ENCODE measurements at places on chromosomes 13 and 19.

DNA sequence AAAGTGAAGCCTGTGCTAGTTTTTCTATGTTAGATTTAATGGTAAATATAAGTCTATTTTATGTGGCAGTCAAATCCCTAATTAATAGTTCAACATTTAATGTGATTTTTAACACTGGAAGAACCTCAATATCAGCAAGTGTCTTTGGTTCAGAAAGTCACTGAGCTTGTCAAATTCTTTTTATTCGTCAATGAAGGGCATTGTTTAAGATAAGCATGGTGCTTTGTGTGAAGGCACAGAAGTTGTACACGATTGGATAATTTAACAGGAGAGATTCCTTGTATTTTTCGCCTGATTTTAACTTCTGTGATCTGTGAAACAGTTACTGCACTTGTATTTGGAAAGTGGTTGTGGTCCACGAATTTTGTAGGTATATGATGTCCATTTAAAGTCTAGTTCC is 30.2 kb upstream of the RB1 start:
- no peak for DNase-seq

- DNase-seq: no peak
Observed at GRCh38 chr19:1363599-1363998, 20.1 kb upstream of the NDUFS7 start.

DNA sequence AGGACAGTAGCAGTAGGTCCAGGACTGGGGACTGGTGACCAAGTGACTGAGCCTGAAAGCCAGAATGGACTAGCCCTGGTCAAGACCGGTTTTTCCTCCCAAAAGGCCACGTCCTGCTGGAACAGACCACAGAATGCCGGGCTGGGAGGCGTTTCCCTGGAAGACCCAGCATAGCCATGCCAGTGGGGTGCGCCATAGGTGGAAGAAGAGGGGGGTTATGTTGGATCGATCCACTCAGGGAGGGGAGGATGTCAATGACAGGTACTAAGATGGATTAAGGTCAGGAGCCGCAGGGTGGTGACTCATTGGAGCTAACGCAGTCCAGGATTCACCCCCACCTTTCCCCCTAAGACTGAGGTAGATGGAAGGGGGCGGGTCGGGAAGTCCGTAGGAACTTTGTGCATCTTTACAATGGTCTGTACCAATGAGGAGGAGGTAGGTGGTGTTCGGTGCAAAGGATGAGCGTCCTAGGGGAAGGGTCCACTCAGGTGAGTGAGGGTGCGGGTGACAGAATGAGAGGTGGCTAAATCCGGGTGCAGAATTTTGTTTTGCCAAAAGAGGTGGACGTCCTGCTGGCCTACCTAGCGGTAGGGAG is 21.0 kb downstream of the VASP start:
- no peak for DNase-seq

GRCh38 chr19:37997911-37998344 is 90.9 kb downstream of the SIPA1L3 start:
- DNase-seq: peak; percentile 30

- no peak for DNase-seq
Observed at GRCh38 chr19:55592391-55593090, 6.8 kb downstream of the FIZ1 start.

- DNase-seq: no peak
Observed at GRCh38 chr13:97338571-97338970, 95.4 kb upstream of the RAP2A start.

DNA sequence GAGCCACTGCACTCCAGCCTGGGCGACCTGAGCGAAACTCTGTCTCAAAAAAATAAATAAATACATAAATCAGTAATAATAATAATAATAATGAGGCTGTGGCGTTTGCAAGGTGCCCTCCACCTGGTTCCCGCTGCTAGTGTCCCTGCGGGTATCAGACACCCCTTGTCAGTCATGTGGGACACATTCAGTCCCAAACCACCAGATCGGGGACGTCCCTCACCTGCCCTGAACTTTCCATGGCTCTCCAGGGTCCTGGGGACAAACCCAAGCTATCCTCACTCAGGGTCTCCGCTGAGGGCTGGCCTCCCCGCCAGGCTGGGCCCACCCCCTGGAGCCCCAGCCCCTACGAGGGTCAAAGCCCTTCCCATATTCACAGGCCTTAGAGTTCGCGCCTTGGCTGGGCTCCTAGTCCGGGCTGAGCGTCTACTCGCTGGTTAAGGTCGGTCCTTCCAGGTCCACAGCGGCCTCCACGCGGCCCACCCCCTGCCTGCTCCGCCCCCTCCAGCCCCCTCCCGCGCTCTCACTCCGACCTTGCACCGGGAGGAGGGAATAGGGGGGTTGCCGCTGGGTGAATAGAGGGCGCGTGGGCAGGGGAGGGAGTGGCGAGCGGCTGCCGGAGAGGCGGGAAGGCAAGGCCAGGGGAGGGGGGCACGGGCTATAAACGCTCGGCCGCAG is 349 bp upstream of the KISS1R start:
- no peak for DNase-seq

DNA sequence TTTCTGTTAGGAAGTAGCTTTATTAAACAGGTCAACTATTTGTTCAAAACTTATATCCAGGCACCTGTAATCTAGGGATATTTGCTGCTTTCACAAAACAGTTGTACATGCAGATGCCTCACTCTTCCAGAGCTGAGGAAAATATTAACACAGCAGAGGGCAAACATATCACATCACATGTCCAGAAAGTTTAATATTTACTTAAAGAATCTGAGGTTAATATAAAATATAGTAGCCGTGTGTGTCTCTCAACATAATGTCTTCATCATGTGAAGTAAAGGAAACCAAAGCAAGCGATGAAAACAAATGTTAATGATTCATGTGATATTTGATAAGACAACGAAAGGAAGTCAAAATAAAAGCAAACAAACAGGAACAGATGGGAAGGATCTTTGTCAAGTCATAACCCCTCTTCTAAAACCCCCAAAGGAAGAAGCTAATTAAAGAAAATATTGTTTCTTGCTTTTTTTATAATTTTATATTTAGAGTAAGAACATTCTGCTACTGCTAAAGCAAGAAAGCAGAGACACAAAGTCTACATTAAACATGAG is 418.8 kb downstream of the DACH1 start:
- DNase-seq: no peak

DNA sequence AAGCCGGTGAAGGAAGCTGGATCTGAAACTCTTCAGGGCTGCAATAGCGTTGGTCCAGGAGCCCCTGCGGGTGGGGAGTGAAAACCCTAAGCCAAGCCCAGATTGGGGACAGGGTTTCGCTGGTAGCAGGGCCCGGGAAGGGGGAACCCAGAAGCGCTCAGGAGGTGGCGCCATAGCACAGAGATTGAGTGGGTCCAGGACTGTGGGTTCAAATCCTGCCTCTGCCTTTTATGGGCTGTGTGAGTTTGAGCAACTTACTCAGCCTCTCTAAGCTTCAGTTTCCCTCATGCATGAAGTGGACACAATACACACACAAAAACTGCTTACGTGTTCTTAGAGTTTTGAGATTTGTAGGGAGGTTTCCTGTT is 8.3 kb upstream of the SYCN start:
- DNase-seq: peak; percentile 17

- DNase-seq: no peak
Observed at GRCh38 chr13:76846363-76846762, 39.8 kb downstream of the KCTD12 start.

- DNase-seq: no peak
Observed at GRCh38 chr19:28727480-28728159, 485.3 kb downstream of the UQCRFS1 start.

DNA sequence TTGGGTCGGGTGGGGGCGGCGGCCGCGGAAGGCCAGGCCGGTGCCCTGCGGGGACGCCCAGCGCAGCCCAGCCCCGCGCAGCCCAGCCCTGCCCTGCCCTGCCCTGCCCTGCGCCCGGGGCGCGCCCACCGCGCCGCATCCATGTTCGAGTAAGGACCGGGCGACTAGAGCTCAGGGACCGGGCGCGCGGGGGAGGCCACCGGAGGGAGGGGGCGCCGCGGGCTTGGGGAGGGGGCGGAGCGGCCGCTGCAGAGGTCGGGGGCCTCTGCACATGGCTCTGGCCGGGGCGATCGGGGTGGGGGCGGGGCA is 169 bp downstream of the GRAMD1A start:
- no peak for DNase-seq

- no peak for DNase-seq
Observed at GRCh38 chr13:47665043-47665442, 336.0 kb downstream of the SUCLA2 start.

GRCh38 chr13:20431080-20431479 is 94.6 kb downstream of the CRYL1 start:
- DNase-seq: no peak

GRCh38 chr19:4369888-4370260 is 26.5 kb downstream of the MPND start:
- DNase-seq: no peak

DNA sequence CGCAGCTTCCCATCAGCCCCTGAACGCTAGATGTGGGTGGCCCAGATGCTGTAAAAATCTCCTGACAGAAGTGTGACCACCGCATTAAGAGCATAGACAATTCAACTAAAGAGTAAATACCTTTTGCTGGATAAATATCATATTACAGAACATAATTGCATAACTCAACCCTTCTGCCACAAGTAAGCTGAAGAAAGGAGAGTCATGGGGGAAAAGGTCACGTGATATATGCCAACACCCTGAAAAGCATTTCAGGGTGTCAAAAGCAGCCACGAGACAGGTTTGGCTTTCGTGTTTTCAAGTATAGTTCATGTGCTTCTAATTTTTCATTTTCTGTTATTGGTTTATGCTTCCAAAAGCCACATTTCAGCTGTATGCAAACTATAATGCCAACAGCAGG is 71.3 kb downstream of the LHFPL6 start:
- DNase-seq: no peak

- DNase-seq: no peak
Observed at GRCh38 chr19:695352-695949, at the start of gene PRSS57. Gene PRSS57, minus strand, starts transcription at chr19:695452. Its CDS starts 22 bp downstream, at chr19:695430.

DNA sequence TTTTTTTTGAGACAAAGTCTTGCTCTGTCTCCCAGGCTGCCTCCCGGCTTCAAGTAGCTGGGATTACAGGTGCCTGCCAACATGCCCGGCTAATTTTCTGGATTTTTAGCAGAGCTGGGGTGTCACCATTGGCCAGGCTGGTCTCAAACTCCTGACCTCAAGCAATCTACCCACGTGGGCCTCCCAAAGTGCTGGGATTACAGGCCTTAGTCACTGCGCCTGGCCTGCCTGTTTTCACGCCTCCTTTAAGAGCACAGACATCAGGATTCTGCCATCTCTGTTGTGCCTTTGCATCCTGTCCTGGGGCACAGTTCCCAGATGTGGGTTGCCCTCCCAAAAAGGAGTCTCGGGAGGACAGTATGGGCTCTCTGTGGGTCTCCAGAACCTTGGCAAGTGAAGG is 2.5 kb upstream of the PRAM1 start:
- no peak for DNase-seq

DNA sequence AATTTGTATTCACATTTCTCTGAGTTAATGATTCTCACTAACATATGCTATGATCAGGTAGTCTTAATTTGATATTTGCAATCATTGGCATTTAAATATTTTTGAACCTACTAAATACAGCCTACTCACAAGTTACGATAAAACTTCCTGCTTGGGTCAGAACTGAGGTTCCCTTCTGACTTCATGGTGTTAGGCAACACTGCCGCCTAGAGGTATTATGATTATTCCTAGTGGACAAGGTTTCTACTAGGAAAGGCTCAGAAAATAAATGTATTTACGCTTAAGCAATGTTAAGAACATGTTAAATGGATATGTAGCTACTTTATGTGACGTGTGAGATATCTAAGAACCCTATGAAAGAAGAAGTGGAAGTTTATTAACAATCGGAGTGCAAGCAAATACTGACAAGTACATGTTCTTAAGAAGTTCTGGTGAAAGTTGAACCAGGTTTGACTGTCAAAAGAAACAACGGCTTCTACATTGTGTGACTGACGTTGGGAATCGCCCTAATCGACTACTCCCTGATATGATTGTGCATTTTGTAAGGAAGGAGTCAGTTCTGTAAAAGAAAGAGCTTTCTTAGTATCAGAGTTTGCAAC is 1395.8 kb downstream of the SLITRK5 start:
- DNase-seq: peak; percentile 1

DNA sequence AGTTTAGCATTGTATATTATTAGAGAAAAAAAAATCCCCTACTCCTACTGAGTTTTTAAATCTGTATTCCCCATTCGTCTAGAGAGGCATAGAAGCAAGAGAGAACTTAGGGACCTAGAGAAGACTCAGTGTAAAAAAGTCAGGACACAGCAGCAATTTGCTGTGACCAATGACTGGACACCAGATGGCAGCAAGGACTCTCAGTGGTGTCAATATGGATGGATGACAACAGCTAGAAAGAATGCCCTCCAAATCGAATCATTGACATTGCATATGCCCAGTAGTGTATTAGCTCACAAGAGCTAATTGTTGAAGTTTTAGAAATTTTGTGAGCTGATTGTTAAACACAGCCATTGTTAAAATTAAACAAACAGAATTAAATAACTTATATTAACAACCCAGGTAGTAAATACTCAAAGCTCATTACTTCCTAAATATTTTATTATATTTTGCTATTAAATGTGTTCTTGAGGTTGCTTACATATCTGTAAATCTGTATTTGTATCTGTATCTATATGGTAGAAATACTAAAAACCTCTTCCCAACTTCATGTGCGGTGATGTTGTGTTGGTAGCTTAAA is 43.9 kb downstream of the SIAH3 start:
- DNase-seq: no peak

DNA sequence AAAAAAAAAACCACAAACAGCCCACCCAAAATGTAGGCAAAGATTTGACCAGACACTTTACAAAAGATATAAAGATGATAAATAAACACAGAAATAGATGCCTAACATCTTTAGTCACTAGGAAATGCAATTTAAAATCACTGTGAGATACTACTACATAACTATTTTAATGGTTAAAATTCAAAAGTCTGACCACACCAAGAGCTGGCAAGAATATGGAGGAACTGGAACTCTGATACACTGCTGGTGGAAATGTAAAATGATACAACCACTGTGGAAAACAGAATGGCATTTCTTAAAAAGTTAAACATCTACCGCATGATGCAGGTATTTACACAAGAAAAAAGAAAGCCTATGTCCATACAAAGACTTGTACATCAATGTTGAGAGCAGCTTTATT is 26.8 kb downstream of the VWA8 start:
- DNase-seq: no peak

DNA sequence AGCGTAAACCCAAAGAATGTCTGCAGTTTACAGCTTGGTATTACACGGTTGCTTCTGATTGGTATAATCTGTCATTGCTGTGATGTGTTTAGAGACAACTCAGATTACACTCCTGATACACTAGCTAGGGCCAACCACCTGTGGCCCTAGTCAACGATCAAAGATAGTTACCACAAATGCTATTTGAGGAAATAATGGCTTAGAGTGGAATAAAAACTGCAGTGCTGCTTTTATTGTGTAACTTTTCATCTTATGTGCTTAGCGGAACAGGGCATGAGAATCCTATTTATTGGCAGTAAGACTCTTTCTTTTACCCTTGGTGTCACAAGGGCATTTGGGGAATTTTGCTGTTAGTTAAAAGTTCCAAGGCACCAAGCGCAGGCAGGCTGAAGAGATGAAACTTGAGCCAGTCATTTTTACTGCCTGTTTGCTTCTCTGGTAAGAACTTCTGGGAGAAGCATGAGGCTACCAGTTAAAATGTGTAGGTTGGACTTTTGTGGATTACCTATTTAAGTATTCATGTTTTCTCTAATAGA is 363.3 kb downstream of the KCNRG start:
- no peak for DNase-seq

- no peak for DNase-seq
Observed at GRCh38 chr13:78586706-78587105, 16.6 kb downstream of the POU4F1 start.
